Right ventricle myocardium inferior (tissue), 1 donor: ENCODE measurements at places on chromosomes 7 and 10.

- no peak for DNase-seq
Observed at GRCh38 chr10:121680879-121681655, 82.8 kb upstream of the FGFR2 start.

GRCh38 chr10:75544386-75544785 lies 113.0 kb downstream of the LRMDA start:
- DNase-seq, result no peak

- no peak for DNase-seq
Observed at GRCh38 chr10:13631594-13631993, 44.8 kb downstream of the PRPF18 start.

DNA sequence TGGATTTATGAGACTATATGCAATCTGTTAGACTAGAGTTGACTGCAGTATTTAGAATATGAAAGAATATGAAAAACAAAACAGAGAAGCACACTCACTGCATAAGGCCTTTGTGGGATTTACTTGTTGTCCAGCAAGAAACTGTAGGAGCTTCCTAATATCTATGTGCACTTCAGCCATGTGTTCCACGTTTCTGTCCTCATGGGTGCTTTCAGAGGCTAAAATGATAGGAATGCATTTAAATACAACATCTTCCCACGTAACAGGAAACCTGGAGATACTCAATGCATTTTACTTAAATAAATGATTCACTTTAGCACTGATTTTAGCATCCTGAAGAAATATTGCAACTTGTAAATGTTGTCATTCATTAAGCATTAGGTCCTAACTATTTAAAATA lies 11.7 kb downstream of the HUS1 start:
- DNase-seq, result no peak

DNA sequence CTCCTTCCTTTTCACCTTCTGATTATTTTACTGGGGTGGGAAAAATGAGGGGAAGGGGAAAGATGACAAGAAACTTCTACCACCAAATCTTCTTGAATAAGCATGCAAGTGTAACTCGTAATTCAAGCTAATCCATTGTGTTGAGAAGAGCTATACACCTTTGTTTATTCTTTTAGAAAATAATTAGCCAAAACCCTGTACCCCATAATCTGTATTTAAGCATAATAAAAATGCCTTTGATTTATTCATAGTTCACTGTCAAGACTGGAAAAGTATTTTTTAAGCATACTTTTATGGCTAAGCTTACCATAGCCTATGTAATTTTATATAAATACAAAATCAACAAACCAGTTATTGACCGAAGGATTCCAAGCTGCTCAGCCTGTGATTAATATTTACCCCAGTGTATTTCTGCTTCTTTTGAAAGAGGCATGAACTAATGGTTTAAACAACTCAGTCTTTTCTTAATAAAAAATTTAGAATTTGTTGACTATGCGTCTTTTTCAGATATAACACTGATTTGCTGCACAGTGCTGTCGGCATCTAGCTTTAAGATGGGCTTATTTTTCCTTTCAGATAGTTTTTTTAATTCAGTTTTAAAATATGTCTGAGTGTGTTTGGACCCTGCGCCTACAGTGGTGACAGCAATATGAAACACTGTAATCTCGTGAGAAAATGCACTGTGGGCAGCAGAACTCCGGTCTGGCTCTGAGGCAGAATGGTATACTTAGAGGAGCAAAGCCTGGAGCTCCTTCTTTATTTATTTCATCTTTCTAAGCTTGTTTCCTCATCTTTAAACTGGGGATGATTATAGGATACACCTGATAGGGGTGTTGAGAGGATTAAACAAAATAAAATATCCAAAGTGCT lies 238.8 kb upstream of the LRGUK start:
- DNase-seq, result no peak

DNA sequence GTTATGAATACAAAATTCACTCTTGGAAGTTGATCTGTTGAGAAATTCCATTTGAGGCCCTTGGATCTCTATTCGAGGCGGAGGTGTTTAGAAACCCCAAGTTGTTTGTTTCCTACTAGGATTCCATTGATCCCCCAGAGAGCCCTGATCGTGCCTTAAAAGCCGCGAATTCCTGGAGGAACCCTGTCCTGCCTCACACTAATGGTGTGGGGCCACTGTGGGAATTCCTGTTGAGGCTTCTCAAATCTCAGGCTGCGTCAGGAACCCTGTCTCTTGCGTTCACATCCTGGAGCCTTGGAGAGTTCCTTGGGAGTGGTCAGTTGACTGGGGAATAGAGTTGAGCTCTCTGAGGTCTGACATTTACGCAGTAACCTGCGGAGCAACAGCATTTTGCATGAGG lies 1.2 kb downstream of the CFAP69 start:
- DNase-seq, result no peak

DNA sequence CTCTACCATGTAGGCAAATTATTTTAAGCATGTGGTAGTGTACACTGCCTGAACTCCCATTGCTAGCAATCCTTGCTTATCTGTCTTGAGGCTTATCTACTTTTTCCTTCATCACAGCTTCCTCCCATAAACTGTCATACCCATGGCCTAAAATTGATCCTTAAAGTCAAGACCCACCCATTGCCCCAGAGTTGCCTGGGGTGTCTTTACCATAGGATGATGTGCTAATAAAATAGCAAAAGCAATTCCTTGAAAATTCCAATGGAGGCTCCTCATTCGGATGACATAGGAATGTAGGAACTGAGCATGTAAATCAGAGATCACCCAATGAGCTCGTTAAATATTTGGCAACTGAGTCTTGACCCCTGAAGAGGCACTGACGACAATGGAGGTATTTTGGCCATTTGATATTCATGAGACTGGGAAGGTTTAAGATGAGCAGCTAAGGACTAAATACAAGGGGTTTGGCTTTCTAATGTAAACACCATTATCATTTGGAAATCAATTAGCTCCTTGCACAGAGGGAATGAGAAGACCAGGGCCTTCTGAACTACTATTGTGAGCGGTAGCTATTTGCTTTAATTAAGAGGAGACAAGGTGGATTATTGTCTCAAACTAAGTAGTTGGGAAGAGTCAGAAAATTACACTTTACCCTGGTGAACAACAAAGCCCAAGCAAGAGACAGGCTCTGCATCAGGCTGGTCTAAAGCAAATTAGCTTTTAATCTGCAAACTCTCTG lies 234.9 kb downstream of the GATA3 start:
- no peak for DNase-seq

DNA sequence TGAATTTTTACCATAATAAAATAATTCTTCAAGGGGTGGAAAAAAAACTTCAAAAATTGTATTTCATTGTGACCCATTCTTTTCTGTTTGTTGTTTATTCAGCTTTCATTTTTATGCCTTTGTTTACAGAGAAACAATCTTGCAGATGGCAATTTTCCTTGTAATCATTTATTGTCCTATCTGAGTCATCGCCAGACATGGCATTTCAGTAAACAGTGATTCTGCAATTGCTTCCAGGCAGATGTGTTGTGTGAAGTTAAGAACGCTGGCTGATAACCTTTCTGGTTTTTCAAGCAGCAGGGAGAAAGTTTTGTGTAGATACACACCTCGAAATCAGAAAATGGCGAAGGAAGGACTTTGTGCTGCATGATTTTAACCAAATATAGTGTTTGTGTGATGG lies 80.7 kb upstream of the RPA3 start:
- no peak for DNase-seq

DNA sequence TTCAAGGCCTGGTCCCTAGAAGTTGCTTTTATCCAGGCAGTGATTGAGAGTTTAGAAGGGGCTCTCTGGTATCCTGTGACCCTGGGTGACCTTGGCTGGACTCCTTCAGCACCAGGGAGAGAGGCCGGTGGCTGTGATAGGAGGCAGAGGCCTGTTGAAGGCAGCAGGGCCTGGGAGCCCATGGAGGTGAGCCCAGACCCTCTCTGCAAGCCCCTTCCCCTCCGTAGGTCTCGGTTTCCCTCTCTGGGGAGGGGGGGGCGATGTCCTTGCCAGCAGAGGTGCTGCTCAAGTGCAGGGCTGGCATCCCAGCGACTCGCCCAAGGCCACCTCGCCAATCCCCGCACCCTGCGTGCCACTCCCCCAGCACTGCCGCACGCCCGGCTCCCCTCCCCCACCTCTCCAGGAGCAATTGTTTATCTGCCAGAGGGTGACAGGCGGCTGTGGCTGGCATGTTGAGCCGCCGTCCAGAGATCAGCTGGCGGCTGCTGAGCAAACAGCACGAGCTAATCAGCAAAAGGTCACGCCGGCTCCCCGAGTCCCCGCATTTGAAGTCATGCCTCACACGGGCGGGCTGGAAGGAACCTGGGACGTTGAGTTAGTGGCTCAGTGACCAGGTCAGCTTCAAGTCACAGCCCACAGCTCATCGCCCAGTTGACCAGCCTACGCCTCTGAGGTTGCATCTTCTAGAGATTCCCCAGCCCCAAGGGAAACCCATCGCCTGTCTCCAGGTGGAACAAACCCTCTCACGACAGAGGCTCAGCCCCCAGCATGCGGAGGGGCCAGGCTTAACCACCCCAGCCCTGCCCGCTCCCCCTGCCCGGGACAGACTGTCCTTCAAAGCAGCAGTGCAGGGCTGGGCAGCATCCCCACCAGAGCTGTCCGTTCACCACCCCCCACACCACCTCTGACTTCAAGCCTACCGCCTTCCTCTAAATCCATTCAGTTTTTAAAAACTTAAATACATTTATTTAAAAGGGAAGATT lies 43.7 kb downstream of the ELFN1 start:
- DNase-seq, result peak; percentile 81

- DNase-seq, result no peak
Observed at GRCh38 chr7:13414181-13414580, 575.3 kb downstream of the ETV1 start.

DNA sequence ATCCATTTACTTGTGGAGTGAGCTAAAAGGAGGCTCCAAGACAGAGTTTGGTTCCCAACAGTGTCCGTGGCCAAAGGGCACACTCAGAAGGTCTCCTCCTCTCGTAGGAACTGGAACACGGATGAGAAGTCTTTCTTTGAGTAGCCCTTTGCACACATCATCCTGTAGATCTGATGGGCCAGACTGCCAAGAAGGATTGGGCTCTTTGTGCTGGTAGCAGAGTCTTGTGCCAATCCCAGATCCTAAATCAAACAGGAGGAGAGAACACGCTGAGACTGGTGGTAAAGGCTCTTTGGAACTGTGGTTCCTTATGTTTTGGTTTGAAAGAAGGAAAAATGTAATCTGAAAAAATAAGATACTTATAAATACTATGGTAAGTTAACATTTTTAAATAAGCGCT lies 136.6 kb downstream of the HIBADH start:
- no peak for DNase-seq

DNA sequence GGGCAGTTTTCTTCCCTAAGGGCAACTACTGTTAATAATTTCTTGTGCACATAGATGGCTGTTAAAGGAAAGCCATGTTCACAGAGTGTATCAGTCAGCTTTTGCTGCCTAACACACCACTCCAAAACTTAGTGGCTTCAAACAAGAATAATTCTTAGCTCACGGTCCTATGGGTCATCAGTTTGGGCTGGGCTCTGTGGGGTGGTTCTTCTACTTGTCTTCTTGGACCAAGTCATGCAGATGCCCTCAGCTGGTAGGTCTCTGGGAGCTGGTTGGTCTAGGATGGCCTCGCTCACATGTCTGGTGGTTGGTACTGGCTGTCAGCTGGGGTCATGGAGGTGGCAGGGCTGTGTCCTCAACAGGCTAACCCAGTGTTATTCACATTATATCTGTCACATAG lies 39.6 kb downstream of the TBATA start:
- no peak for DNase-seq

GRCh38 chr10:33813871-33814270 lies 479.4 kb upstream of the NRP1 start:
- no peak for DNase-seq

DNA sequence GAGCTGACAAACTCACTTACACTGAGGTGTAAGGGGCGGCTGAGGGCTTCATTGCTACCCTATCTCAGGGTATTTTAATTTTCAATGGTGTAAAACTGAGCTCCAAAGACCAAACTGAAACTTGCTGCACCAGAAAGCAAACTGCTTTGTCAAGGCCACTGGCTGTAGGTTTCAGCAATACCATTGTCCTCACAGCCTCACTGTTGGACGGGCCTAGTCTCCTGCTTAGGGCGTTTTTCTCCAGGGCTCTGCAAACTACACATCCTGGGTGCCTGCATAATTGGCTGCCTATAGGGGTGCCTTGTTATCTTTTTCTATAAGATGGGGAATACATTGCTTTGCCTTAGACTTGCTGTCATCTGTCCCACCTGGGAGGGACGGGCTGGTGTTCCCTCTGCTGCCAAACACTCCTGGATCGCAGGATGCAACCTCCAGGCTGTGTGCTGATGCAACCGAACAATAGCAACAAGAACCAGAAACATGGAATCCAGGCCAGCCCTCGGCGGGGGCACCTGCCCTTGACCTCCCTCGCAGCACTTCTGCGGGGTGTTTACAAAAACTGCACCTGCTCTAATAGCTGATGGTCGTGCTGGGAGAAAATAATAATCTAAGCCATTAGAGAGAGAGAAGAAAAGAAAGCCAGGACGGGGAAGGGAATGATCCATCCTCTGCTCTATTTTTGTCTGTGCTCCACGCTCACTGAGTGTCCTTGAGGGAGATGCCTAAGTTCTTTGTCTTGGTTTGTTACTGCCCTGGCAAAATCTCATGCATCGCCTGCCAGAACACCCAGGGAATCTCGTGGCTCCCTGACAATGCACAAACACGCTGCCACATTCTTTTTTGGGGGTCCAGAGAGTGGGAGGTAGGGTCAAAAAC lies 104.5 kb downstream of the GALNT17 start:
- DNase-seq, result no peak

GRCh38 chr10:19707376-19707775 lies 108.9 kb upstream of the PLXDC2 start:
- DNase-seq, result no peak

- no peak for DNase-seq
Observed at GRCh38 chr7:158343526-158343925, 244.1 kb downstream of the PTPRN2 start.

DNA sequence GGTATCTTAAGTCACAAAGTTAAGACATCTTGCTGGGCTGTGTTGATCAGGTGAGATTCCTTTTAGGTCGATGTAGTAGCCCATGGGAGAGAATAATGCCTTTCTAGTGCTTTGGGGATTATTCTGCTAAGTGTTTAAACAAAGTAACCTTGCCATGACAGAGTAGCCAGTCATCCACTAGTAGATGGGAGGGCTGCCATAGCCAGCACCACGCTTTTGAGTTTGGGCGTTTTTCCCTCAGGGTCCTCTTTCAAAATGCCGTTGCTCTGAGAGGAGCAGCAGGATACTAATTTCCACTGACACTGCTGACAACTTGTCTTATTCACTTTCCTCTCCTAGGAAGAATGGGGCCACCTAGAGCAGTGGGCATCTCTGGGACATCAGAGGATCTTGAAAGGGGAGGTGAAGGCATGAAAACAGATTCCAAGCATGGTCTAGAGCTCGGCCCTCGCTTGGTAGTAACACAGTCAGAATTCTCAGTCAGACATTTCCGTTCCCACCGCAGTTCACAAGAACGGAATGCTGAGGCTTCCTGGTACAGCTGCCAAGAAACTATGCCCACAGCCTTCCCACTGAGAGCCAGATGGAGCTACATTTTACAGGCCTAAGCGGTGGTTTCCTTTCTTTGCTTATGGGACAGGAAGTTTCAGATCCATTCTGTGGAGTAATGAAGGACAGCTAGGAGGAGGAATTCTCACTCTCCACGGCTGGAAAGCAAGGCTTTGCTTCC lies 15.3 kb upstream of the RSU1 start:
- DNase-seq, result no peak
